ENCODE measurements at places on chromosomes 12 and 14.

GRCh38 chr12:54300732-54301427, at the start of gene NFE2:
Gene NFE2, minus strand, starts transcription at chr12:54301015. Its CDS starts 5,767 bp downstream, at chr12:54295248.
- peak; percentile 61 for DNase-seq

DNA sequence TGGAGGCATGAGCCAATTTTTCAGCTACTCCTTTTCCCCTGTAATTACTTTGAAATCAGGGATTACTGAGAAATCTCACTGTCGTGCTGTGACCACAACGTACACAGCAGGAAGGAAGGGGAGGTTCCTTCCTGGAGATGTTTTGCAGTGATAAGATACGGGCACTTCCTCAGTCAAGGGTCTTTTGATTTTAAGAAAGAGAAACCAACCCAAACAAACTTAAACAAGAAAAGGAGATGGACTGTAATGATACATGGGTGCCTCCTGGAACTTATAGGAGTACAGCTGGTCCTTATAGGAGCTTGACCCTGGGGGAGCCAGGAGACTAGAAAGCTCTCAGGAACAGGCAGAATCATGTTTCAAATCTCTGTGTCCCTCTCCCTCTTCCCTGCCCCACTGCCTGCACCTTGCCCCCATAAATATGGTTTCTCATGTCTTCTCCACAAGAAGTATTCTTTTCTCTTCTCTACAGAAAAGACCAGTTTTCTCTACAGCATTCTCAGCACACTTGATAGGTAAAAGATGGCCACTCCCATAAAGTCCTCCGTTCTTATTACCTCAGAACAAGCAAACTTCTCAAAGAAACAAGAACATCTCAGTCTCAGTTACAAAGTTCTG, 281.1 kb upstream of the AMIGO2 start:
- peak; percentile 36 for DNase-seq

DNA sequence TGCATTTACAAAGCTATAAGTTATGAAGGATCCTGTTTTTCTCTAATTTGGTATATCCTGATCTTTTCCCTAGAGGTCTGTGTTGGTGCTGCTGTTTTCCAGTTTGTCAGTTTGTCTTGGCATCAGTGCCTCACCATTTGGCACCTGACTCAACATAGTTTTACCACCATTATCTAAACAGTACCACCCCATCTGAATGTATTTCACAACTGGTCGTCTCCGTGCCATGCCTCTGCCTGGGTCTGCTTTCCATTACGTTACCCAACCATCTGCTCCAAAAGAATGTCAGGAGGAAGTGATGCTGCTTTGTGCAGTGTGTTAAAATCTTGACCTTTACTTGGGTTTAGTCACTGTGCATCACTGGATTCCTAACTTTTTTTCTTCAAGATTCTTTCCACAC, 129.3 kb upstream of the RASSF8 start:
- no peak for DNase-seq

DNA sequence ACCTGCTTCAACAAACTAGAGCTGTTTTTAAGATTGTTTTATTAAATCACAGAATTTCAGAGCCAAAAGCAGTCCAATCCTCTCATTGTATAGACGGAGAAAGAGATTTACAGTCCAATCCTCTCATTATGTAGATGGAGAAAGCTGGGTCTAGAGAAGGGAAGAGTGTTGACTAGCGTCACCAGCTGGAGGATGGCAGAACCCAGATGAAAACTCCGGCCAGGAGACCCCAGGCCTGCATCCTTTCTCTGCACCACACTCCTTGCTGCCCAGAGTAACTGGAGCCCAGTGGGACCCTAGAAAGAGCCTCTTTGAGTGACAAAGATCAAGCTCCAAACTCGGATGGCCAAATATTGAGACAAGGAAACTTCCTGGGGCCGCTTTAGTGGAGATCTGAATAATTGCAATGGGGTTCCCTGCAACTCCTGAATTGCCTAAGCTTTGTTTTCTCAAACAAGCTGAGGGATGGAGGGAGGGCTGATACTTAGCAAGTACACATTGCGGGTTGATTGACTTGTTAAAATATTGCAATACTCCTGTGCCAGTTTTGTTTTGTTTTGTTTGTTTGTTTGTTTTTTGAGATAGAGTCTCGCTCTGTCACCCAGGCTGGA, 12.5 kb downstream of the AMDHD1 start:
- no peak for DNase-seq

DNA sequence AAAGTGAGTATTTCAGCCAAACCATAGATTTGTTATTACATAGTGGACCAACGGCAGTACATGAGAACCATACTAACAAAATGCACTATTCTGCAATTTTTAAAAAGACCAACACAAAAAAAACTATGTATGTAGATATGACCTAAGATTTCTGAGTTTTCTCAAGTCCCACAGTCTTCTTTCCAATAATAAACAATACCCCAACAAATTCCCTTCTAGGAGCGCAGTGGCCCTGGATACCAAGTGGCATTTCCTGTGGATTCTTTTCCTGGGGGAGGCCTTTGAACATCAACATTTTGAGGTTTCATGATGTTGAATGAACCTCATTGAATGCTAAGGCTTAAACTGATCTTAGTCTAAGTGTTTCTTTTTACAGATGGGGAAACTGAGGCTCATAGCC, 210.5 kb downstream of the BCAT1 start:
- DNase-seq: no peak

DNA sequence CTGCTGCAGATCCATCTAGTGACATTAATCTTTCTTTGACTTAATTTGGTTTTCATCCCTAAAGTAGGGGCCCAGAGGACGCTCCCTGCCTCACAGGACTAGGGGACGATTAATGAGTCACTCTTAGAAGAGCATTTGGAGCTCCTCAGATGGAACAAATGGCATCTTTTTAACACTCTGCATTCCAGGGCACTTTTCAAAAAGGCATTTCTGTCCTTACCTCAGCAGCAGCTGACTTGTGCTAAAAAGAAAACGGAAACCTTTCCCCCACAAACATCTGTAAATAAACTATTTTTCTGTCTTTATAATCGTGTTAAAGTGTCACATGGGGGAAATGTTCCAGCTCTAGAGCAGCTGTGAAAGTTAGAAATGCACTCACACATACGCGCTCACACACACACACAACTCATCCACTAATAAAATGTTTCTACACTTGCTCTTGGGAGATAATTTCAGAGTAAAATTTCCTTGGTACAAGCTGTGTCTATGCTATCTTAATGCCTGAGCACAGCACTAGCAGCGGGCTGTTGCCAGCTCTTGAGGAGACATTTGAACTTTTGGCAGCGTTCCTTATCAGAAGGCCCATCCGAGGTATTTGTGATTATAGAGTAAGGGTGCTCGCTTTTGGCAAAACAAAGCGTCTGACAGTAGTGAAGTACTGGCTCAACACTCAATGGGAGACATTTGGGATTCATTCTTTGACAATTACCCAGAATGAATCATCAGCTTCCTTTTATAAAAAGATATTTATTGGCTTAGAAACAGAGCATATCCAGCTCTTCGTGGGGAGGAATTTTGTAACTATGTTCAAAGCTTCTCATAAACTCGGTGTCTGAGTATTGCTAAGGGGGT, 141.3 kb downstream of the PLXNC1 start:
- no peak for DNase-seq

GRCh38 chr14:61388173-61388975, 67.0 kb downstream of the PRKCH start:
- DNase-seq: no peak

GRCh38 chr14:43155258-43155657, 1351.8 kb downstream of the FSCB start:
- no peak for DNase-seq

DNA sequence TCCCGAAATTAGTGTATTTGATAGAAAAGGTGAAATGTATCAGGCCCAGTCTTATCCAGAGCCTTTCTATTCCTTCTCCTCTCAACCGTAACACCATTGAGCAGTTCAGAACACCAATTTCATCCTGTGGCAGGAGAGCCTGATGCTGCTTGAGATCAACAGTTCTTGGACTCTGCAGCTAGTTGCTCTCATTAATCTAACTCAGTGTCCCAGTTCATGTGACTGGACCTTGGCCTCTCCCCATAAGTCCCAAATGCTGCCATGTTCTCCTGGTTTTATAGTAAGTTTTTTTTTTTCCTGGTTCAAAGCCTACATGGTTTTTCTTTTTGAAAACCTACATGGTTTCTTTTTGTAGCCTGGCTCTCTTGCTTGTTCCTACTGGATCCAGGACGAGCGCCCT, 293.9 kb downstream of the ITPR2 start:
- DNase-seq: no peak

GRCh38 chr12:116590561-116590960, 31.4 kb downstream of the MAP1LC3B2 start:
- DNase-seq: no peak

DNA sequence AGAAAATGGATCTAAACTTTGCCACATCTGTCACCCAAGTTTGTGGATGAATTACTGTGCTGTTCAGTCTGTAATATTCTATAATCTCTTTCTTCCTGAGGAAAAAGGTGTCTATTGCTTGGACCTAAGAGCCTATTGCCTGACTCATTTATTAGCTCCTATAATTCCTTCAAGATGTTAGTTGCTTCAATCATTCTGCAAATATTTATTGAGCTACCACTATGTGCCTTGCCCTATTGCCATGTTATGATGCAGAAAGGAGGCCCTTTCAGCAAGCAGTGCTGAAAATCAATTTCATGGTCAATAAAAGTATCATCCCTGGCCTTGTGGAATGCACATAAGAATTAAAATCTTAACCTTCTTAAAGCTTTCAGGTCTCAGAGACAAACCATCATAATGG, 113.6 kb downstream of the CCER1 start:
- no peak for DNase-seq

DNA sequence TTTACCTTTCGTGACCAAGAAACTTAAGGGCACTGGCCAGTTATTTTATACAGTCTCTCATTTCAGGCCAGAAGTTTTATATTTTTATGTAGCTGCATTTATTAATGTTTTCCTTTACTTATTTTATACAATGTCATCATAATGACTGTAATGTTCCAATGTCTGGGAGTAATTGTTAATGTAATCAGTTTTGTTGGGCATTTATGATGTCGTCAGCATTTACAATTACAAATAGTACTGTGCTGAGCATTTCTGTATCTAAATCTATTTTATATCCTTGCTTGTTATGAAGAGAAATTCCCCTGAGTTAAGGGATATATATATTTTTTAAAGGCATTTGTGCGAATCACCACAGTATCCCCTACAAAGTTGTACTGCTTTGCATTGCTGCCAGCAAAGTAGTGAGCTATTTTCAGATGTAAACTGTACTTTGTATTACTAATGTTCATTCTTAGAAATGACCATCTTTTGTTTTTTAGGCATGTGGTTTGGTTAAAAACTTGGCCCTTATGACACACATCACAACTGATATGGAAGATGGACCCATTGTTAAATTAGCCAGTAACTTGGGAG, 74.4 kb downstream of the POLR3B start:
- DNase-seq: no peak

GRCh38 chr14:69712599-69713088, 54.3 kb upstream of the SRSF5 start:
- DNase-seq: no peak

- no peak for DNase-seq
These were observed 827 bp downstream of the ALDH2 start for GRCh38 chr12:111767362-111768158.

DNA sequence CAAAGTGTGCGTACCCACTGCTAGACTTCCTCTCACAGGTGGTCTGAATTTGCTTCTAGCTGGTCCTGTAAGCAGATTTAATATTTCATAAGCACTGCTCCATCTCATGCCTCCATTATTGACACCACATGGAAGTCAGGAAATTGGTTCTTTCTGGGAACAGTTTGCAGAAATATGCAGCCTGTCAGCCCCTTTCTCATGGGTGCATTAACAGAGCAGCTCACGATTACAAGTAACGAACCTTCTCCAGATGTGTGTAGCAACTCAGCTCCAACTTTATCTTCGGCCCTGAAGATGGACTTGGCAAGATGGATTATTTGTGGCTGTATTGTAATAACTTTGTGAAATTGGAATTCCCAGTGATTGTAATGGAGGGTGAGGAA, 214.5 kb upstream of the DDHD1 start:
- no peak for DNase-seq

GRCh38 chr12:52202361-52203078, 10.7 kb upstream of the KRT80 start:
- no peak for DNase-seq

GRCh38 chr14:39991041-39991440, 558.8 kb upstream of the FBXO33 start:
- no peak for DNase-seq

GRCh38 chr14:102593061-102593824, 794 bp downstream of the RCOR1 start:
- peak; percentile 48 for DNase-seq

DNA sequence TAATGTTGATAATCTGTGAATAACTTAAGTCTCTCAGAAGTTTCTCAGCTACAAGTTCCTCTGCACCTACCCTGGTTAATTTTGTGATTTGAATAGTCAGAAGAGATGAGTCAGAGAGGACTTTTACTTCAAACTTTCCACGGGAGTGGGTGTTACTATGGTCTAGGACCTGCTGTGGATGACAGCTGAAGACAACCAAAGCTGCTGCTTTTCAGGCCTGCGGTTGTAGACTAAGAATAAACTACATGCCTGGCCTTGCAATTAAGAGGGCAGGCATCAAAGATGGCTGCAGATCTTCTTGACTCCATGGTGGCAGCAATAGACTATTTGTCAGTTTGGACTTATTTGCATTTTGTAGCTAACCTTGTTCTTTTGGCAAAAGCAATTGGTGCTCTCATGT, 227.1 kb upstream of the KRR1 start:
- no peak for DNase-seq

- peak; percentile 45 for DNase-seq
These were observed 92.7 kb downstream of the LRRC74A start for GRCh38 chr14:76918782-76919394.

DNA sequence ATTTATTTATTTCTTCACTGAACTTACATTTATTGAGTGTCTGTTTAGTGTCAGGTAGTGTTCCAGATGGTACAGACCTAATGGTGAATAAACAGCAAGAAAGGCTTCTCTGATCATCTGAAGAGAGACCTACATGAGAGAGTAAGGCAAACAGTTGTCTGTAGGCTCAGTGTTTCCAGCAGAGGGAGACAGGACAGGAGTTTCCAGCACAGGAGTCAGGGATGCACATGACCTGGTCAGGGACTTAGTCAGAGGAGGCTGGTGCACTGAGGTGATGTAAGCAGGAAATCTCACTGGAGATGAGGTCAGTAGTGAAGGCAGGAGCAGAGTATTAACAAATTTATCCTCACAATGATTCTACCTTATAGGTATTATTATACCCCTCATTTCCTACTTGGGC, 233.2 kb downstream of the MDGA2 start:
- DNase-seq: peak; percentile 38

DNA sequence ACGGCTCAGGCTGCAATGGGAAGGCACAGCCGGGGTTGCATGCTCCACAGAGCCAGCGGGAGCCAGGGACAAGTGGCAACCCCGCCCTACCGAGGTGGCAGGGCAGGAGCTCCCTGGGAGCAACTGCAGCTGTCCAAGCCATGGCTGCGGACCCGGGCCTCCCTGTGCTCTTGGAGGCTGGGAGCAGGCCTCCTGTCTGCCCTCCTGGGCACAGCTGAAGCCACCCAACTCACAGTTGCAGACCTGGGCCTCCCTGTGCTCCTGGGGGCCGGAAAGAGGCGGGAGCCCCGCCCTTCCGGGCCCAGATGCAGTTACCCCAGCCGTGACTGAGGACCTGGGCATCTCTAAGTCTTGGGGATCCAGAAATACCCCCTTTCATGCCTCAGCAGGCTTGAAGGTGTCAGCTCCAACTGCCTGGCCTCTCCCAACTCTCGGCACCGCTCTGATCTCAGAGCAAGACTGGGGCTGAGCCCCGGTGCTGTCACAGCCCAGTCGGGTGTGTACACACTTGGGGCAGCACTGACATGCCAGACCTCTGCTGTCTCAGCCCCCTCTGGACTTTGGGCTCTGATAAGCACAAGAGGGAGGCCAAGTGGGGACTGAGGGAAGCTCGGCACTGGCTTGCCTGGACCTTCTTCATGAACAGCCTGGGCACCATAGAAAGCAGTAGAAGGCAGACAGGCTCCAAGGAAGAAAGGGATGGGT, 7.5 kb upstream of the RASSF9 start:
- DNase-seq: no peak
